ENCODE measurements at places on chromosomes 7 and 10. TPM values are rescaled to one million over a fixed set of nuclear protein-coding genes. Genes with fewer than 3 reads are reported as not detected.

DNA sequence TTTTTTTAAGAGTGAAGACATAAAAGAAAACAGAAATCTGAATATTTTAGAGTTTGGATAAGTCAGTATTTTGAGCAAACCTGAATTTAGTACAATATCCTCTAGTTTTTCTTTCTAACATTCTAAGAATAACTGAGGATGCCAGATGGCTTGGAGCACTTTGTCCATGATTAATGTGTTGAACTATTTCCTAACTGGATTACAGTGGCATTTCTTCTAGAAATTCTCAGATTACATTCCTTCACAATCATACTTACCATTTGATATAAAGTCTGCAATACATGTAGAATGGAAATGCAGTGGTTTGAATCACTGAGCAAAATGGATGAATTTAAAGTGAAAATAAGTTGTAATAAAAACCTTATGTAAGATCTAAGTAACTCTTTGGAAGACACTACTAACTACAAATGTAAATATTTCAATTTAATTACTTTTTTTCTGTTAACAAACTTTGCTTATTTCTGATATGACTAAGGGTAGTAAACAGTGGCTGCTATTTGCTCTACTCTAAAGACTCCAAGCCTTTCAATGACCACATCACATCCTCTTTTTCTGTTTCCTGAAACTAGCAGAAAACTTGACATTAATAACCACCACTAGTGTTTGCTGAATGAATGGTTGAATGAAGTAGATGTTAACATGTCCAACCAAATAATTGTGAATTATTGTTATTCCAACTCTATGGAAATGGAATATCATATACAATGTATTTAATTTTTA is 102.8 kb downstream of the PRKG1 start:
- DNase-seq, result peak; percentile 18

- DNase-seq, result peak; percentile 65
Measured at GRCh38 chr10:30671026-30671616, 41.6 kb upstream of the LYZL2 start.

DGKB gene
- not detected for total RNA-seq

GRCh38 chr7:154744861-154745258 is 258.1 kb downstream of the PAXIP1 start:
- no peak for DNase-seq

KLLN gene
- 0.77 TPM for total RNA-seq

Measured in HT1080 (cell line).